ENCODE measurements at places on chromosomes 7 and 10.

DNA sequence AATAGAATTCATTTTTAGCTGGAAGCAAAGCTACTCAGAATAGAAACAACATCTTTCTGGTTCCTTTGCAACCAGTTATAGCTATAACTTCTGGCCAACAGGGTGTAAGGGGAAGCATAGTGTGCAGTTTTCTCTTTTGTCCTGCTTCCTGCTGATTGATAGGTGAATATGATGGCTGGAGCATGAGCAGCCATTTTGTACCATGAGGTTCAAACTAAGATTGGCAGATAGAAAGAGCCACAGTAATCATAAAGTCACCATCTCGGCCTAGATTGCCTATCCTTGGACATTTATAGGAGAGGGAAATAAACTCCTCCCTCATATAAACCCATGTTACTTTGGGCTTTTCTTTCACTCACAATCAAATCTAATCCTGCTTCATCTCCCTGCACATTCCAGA is 102.2 kb upstream of the FGFR2 start:
- DNase-seq: no peak

DNA sequence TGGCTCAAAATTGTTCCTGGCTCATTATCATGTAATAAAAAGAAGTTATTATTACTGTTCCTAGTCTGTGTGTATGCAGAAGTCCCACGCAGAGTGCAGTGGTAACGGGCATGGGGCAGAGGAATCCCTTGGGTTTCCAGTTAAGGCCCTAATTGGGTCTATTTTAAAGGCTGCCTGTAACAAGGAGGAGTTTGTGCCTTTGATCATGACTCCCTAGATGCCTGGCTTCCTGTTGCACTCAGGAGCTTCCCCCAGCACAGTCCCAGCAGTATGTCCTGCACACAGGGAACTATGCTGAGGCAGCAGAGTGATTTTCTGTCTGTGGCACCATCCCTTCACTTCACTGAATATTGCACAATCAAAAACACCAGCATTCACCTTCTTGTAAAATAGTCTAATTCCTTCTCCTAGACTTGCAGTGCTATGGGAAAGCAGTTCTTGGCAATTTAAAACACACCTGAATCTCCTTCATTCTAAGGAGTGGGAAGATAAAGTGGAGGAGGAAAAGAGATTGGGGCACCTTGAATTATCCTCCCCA is 22.9 kb downstream of the SORCS1 start:
- DNase-seq: no peak

- DNase-seq: no peak
Observed at GRCh38 chr7:127477295-127478023, 85.0 kb upstream of the ZNF800 start.

GRCh38 chr7:158075633-158076001 is 512.0 kb downstream of the PTPRN2 start:
- no peak for DNase-seq

DNA sequence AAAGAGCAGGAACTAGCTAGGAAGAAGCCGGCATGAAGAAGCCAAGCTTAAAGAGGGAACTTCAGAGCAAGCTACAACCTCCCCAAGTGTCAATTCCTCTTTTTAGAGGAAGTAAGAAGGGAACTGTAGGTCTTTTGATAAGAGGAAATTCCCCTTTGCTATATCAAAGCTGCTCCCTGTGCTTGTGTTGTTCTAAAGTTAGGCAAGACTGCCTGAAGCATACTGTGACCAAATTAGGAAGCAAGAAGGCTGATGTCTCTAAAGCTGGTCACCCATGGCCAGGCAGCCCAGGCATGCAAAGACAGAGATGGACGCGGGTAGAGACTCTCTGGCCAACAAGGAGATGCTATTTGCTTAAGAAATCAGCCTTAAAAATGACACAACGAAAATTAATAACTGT is 87.9 kb downstream of the RNF216 start:
- DNase-seq: no peak

DNA sequence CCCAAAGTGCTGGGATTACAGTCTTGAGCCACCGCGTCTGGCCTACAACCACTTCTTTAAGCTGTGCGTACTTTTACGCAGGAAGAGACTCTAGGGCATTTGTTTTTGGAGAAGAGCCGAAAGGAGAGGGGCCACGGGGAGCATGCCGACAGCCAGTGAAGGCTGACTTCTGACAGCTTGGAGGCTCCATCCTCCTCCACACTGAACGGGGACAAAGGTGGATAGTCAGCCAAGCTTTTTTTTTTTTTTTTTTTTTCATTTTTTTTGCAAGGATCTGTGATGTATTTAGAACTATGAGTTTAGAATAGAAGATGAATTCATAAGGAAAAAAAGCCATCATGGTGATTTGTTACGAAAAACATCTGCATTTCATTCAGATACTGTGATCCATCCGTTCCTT is 221.7 kb downstream of the ARHGAP21 start:
- DNase-seq: no peak
